ENCODE measurements at places on chromosomes 5 and 9.

GRCh38 chr5:143314659-143315058 is 88.8 kb downstream of the NR3C1 start:
- no peak for DNase-seq

GRCh38 chr9:105706156-105706555 is 11.8 kb downstream of the TMEM38B start:
- DNase-seq: no peak

DNA sequence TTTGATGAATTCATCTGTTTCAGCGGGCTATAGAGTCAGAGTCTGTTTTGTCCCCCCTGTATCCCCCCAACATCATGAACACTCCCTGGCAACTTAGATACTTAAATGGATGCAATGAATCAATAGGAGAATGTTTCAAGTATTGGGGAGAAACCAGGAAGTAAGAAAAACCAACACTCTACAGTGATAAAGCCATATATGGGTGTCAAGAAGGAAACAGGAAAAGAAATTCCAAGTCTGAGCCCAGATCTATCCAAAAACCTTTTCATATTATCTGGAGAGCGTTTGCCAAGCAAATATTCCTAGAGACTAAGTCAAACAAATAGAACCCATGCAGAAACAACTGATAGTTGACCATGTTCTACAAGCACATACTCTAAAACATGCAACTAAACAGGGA is 2.3 kb upstream of the GNAQ start:
- no peak for DNase-seq

DNA sequence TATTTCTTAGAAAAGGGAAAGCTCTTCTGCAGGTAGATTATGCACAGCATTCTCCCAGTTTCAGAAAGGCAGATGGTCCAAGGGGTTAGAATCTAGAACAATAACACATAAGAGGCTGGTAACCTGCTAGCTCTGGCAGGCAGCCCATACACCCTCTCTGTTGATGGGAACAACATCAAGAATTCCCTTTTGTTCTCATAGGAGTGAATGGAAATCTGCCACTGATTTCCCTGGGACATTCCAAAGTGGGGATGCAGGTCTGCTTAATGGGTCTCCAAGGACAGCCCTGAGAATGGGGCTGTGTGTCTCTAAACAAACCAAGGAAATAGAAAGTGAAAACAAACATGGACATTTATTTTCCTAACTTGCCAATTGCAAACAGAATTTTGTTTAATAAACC is 456.8 kb downstream of the EBF1 start:
- no peak for DNase-seq

- DNase-seq: no peak
Observed at GRCh38 chr5:153257381-153257780, 233.1 kb upstream of the GRIA1 start.

GRCh38 chr9:80784647-80785046 is 904.7 kb downstream of the TLE1 start:
- no peak for DNase-seq

- DNase-seq: no peak
Observed at GRCh38 chr9:3508521-3509291, 17.1 kb downstream of the RFX3 start.

DNA sequence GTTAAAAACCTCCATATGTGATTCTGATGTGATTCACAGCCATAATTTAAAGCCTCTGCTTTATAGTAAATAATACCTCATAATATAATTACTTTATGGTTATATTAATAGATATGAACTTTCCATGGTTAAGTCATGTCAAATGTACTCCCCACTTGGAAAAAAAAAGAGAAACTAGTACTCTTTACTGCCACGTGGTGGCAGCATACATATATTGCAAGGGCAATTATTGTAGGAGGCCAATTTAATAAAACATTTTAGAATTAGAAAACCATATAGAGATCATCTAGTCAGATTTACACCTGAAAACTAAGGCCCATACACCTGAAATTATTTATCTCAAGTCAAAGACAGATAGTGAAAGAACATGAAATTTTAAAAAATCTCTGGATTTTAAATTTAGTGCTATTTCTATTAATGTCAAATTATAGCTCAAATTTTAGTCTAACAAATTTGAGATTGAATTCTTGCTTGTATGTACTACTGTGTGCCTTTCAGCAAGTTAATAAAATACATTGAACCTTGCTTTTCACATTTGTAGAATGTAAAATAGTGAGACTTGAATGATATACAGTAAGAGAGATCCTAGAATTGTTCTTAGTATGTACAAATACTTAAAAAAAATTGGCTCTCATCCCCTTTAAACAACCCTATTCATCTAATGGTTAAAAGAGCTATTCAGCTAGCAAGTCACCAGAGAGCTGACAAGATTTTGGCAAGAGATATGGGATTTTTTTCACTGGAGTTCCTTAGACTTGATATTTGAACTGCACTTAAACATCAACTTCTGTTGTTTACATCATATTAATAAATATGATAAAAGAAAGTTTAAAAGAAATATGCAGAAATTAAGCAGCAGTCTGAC is 603.8 kb downstream of the TLE4 start:
- no peak for DNase-seq

- no peak for DNase-seq
Observed at GRCh38 chr5:69284203-69284602, 48.4 kb downstream of the CCDC125 start.

GRCh38 chr5:11082404-11082945 is 321.4 kb upstream of the DAP start:
- DNase-seq: no peak

- no peak for DNase-seq
Observed at GRCh38 chr5:74471875-74472274, 168.7 kb downstream of the ENC1 start.

- DNase-seq: no peak
Observed at GRCh38 chr5:82820188-82820587, 257.0 kb downstream of the TMEM167A start.

GRCh38 chr5:125175348-125176004 is 429.0 kb upstream of the ZNF608 start:
- DNase-seq: no peak

GRCh38 chr5:124102486-124102885 is 590.5 kb downstream of the CSNK1G3 start:
- DNase-seq: no peak

DNA sequence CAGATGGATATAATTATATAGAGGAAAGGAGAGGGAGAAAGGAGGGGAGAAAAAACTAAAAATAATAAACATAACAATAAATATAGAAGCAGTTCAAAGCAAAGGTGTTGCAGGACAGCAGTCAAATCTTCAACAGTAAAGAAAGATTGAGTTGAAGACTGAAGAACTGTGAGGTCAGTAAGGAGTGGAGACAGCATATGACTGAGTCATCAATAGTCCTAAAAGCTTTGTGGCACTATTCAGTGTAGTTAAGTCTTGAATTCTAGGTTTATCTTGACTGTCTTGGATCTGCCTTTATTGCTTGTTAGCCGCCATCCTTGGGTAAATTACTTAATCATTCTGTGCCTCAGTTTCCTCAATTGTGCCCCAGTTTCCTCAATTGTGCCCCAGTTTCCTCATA is 137.0 kb downstream of the MRPS30 start:
- no peak for DNase-seq

Measured in epithelial cell of proximal tubule (primary cell).